ENCODE measurements at places on chromosomes 6 and 20.

DNA sequence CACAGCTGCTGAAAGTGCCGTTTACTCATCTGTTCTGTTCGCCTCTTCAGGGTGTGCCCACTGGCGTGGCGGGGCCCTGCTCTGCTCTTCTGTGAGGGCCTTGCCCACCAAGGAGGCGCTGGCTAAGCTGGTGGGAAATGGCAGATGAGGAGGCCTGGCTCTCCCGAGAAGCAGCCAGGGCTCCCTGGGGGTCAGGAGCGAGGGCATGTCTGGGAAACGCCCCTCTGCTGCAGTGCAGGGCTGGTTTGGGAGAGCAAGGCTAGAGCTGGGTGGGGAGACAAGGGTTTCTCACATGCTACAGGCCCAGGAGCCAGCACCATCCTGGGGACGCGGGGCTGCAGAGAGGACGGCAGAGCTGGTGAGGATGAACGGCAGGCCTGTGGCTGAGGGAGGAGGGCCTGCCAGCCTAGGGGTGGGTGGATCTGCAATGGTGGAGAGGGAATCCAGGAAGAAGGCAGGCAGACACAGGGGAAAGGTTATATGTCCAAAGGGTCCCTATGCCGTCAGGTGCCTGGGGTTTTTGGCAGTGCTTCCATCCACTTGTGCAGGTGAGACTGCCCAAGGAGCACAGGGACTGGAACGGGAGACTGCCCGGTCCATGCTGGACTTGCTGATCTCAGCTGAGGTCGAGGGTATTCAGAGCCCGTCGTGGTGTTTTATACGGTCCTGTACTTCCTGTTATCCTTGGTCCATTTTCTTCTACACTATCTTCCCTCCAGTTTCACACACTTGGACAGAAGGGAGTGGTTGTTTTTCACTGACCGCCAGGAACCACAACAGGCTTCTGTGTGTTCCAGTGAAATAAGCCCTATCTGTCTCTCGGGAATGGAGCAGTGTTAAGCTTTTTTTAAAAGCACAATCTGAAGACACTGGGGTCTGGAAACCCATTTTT is 119.2 kb downstream of the SYCP2 start:
- no peak overlapping the region for H3K4me3 ChIP-seq
- no peaks in the 10 kb centered on the region for H3K36me3 ChIP-seq
- no peak for DNase-seq
- H3K4me1 ChIP-seq = no peaks in the 10 kb centered on the region

DNA sequence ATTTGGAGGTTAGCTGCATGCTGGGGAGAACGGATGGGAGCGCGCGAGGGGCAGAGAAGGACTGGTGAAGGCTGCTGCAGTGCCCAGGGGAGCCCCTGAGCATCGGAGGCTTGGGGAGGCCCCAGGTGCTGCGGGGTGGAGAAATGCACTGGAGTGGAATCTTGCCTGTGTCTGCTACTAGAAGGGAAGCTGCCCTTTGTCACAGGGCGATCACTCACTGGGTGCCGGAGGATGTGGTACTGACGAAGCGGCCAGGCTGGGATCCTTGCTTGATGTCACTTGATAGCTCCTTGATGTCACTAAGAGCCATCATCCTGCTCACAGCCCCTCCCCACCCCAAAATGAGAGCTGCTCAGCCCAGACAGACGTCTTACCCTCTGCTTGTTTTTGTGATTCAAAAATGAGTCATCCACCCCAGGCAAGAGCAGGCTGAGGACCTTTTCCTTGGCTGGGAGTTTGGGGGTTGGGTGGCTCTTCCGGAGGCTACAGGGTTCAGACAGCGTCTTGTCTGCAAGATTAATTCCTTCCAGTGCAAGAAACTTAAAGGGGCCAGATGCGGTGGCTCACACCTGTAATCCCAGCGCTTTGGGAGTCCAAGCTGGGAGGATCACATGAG is 62.6 kb upstream of the PMEPA1 start:
- H3K27me3 ChIP-seq = no peaks in the 10 kb centered on the region
- H3K36me3 ChIP-seq = no peaks in the 10 kb centered on the region
- H3K4me3 ChIP-seq = no peak overlapping the region

DNA sequence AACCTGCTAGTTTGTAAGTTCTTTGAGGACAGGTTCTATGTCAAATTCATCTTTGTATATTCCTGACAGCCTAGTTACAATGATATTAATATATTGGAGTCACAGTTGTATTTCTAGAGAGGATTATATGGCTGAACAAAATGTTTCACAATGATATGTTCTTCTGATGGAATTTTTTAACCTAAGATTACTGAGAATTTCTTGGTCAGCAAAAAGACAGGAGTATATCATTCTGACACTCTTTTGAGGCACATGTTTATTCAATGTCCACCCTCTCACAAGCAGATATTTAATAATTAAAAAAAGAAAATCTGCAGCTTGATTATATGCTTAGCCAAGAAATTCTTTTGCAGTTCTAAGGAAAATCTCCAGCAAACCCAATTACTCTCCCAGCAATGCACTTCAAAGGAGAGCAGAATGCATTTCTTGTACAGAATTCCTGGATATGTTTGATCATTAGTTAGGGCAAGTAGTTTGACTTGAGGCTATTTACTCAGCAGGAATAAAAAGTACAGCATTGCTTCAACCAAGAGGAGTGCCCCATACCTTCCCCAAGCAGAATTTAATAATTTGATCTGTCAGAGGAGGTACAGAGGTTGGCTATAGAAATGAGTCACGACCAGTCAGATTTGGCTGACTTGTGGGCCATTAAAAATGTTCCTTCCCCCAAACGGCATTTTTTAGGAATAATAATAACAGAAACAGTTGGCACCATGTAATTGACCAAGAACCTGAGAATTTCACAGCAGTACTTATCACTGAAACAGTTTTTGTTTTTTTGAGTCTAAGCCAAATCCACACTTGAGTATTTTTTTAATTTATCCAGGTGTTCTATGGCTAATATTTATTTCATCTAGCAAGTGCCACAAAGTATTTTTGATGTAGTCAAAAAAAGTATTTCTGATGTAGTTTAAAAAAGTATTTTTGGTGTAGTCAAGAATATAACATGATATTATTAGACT is 508.1 kb upstream of the FLRT3 start:
- no peak for DNase-seq
- no peak overlapping the region for H3K4me3 ChIP-seq
- H3K36me3 ChIP-seq = no peaks in the 10 kb centered on the region
- no peak overlapping the region for H3K27ac ChIP-seq

- no peak overlapping the region for H3K27ac ChIP-seq
- H3K36me3 ChIP-seq = no peaks in the 10 kb centered on the region
- DNase-seq = no peak
Measured at GRCh38 chr6:2135401-2135800, 110.0 kb downstream of the GMDS start.

DNA sequence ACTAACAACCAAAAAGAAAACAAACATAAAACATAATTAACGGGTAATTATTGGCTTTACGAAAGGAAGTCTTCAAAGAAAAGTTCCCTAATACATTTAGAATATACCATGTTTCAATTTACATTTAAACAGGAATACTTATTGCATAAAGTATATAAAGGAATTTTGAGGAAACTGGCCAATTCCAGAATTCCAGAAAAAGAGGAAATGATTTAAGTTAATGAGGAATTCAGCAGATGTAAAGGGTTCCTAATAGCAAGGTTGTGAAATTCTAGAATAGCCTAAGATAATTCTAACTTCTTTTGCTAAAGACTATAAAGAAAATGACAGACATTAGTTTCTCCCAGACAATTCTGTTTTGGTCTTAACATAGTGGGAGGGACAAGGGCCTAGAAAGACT is 35.0 kb downstream of the DTNBP1 start:
- peaks cover 6% of the 10 kb centered on the region for H3K4me1 ChIP-seq
- H3K4me3 ChIP-seq = no peak overlapping the region
- no peak overlapping the region for H3K27ac ChIP-seq
- DNase-seq = no peak
- H3K36me3 ChIP-seq = no peaks in the 10 kb centered on the region

GRCh38 chr6:101069191-101069795 is 188.2 kb upstream of the ASCC3 start:
- no peak for DNase-seq
- no peaks in the 10 kb centered on the region for H3K27me3 ChIP-seq
- no peak overlapping the region for H3K27ac ChIP-seq
- H3K36me3 ChIP-seq = no peaks in the 10 kb centered on the region
- H3K4me1 ChIP-seq = no peaks in the 10 kb centered on the region
- no peak overlapping the region for H3K4me3 ChIP-seq

DNA sequence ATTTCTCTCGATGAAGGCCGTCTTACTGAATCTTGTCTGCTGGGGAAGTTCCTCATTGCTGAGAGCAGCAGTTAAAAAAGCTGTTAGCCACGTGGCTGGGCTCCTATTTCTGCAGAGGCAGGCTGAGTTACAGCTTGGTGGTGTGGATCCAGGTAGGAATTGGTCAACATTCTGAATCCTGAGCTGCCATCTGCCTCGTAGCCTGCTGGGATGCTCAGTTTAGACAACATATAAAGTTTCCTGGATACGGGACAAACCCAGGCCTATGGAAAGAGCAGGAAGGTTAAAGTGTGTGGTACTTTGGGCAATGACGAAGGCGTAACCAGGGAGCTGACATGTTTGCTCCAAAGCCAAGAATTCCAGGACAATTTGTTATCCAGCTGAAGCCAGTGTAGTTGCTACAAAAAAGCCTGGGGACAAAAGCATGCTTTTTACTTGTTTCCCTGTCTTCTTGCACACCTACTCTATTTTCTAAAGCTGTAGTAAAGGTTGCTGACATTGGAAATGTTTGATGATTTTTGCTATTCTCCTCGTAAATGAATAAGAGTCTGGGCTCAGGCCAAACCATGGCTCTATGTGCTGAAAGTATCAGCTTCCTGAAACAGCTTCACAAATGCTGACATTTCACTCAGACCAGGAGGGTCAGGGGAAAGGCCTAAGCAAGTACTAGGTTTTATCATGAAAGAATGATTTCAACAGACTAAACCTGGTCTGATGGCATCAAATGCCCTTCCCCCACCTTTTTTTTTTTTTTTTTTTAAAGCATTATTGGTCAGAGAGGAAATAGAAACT is 12.4 kb upstream of the MYLK2 start:
- H3K27ac ChIP-seq = no peak overlapping the region
- H3K27me3 ChIP-seq = no peaks in the 10 kb centered on the region
- peaks cover 5% of the 10 kb centered on the region for H3K36me3 ChIP-seq
- H3K4me1 ChIP-seq = no peaks in the 10 kb centered on the region
- DNase-seq = no peak
- no peak overlapping the region for H3K4me3 ChIP-seq

DNA sequence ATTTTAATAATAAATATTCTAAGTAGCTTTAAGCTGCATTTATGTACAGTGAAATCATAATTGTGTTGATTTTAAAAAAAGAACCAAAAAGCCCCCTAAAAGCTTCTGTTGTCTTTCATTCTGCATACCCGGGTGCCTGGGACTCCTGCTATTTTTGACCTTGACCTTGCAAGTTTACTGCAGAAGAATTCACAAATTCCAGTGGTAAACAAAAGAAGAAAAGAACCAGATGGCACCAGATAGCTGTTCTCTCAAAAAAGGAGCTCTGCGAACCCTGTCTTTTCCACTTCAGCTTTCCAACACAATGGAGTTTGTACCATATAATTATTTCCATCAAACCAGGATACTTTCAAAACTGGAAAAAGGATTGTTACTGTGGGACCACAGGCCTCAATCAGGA is 363.3 kb downstream of the SMOC2 start:
- no peak overlapping the region for H3K4me3 ChIP-seq
- no peaks in the 10 kb centered on the region for H3K4me1 ChIP-seq
- H3K36me3 ChIP-seq = no peaks in the 10 kb centered on the region
- DNase-seq = no peak

- no peak overlapping the region for H3K27ac ChIP-seq
- no peak overlapping the region for H3K4me3 ChIP-seq
- peaks cover 24% of the 10 kb centered on the region for H3K4me1 ChIP-seq
- no peaks in the 10 kb centered on the region for H3K27me3 ChIP-seq
- no peak for DNase-seq
Measured at GRCh38 chr6:129733290-129733689, 23.3 kb upstream of the ARHGAP18 start.

- no peak for DNase-seq
- H3K27ac ChIP-seq = no peak overlapping the region
- H3K27me3 ChIP-seq = no peaks in the 10 kb centered on the region
Measured at GRCh38 chr20:18851629-18852028, 38.0 kb downstream of the SCP2D1 start.

- no peaks in the 10 kb centered on the region for H3K36me3 ChIP-seq
- no peak for DNase-seq
- H3K27ac ChIP-seq = no peak within 1 kb of the TSS
- no peaks in the 10 kb centered on the region for H3K4me1 ChIP-seq
- no peaks in the 10 kb centered on the region for H3K27me3 ChIP-seq
Measured at GRCh38 chr6:112054001-112054400, at the start of gene CCN6. Gene CCN6 (plus strand): TSS chr6:112054104. CDS start chr6:112054358, 254 bp downstream.

GRCh38 chr6:5472571-5472970 is 211.3 kb downstream of the FARS2 start:
- H3K27me3 ChIP-seq = no peaks in the 10 kb centered on the region
- H3K4me1 ChIP-seq = no peaks in the 10 kb centered on the region
- H3K27ac ChIP-seq = no peak overlapping the region
- H3K36me3 ChIP-seq = no peaks in the 10 kb centered on the region

DNA sequence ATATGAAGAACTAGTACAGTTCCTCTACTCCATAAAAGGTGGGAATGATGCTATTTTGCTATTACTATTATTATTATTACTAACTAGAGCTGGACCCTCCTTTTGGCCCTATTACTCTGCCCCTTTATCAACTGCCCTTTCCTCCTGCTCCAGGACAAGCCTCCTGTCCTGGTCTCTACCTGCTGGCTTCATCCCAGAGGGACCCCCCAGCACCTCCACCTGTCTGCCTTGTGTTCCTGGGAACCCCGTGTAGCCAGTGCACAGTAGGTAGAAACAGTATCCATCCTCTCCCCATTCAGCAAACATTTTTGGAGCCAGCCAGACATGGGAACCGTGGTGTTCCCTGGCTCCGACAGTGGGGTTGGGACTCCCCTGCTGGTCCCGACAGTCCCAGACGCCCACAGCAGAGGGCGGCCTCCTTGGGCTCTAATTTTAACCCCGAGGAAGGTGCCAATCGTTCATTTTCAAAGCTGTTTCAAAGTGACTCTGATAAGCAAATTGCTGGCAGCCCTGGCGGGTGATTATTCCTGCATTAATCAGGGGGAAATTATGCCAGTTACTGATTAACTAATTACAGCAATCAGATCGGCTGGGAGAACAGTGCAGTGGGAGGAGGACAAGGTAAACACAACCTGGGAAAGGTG is 44.2 kb upstream of the MDGA1 start:
- H3K4me1 ChIP-seq = no peaks in the 10 kb centered on the region
- H3K27me3 ChIP-seq = no peaks in the 10 kb centered on the region
- H3K27ac ChIP-seq = no peak overlapping the region
- H3K36me3 ChIP-seq = no peaks in the 10 kb centered on the region
- no peak overlapping the region for H3K4me3 ChIP-seq
- DNase-seq = no peak
